ENCODE measurements at places on chromosomes 2 and 18.

DNA sequence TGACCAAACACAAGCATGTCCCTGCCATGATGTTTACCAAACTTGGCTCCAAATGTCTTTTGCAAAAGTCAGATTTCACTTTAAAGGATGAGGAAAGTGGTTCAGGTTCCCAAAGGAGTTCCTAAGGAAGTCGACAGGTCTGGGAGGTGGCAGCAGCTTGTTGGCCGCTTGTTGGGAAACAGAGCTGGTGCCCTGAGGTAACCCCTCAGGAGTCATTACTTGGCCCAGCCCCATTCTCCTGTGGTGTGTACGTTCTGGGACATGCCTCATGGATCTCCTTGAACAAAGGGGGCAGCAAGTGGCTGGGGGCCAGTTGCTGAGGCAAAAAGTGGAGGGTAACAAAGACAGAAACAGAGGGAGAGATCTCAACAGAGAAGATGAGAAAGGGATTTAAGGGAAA is 10.9 kb downstream of the TMBIM1 start:
- peak; percentile 53 for DNase-seq

DNA sequence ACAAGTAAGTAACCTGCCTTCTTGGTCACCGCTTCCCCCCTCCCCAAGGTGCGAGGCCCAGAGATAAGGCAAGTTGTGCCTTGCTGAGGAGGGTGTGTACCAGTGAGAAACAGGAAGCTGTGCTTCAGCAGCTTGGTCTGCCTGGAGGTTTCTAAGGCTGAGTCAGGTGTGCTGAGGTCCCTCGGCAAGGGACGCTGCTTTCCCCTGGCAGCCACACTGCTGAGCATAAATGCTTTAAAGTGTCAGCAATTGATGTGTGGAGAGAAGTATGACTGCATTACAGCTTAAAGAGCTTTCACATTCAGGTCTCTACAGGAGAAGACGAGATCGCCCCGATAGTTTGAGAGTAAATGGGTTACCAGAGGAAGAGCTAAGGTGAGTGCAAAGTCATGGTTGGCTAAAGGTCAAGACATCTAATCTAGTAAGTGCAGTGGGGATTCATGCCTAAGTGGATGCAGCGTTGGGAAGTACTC is 86.9 kb downstream of the LIMS1 start:
- no peak for DNase-seq

- DNase-seq: no peak
These were observed 198.8 kb downstream of the CYRIA start for GRCh38 chr2:16466821-16467151.

GRCh38 chr2:70870790-70871189 is 35.2 kb upstream of the CD207 start:
- no peak for DNase-seq

DNA sequence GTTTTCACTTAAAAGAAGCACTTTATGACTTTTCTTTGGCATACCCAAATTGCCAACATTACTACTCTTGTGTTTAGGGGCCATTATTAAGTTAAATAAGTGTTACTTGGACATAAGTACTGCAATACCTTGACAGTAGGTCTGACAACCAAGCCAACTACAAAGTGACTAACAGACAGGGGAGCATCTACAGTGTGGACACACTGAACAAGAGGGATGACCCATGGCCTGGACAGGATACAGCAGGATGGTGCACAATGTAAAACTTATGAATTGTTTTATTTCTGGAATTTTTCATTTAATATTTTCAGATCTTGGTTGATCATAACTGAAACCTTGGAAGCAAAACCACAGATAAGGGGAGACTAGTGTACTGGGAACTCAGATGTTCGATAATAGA is 4.0 kb upstream of the INPP1 start:
- DNase-seq: no peak

DNA sequence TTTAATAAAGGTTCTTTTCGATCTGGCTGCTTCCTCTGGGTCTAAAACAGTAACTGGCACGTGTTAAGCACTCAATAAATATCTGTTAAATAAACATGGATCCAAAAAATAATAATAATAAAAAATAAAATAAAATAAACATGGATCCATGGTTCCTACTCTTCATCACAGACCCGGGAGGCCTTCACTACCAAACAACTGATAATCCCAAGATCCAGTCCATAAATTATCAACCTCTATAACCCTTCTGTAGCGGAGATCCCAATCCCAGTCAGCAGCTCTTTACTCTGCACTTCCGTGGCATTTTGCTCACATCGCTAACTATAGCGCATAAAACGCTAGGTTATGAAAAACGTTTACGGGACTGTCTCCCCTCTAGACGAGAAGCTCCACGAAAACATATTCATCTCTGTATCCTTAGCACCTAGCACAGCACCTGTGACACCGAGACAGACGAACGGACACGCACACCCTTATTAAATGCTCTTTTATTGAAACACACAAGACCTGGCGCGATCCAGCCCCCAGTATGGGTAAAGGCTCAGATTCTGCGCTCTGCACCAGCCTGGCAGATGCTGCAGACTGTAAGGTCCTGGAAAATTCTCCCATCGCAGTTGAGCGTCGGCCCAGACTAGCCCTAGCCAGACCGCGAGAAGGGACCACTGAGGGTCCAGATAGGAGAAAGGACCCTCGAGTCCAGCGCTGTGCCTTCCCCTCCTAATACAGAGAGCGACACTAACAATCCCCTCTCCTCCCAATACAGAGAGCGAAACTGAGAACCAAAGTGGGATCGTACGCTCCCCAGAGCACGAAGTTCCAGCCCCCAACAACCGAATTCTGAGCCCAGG is 770 bp downstream of the NBAS start:
- peak; percentile 26 for DNase-seq

- DNase-seq: no peak
These were observed 158.4 kb upstream of the FHL2 start for GRCh38 chr2:105557021-105557920.

- DNase-seq: no peak
These were observed 24.7 kb downstream of the MDH1 start for GRCh38 chr2:63613391-63613901.

DNA sequence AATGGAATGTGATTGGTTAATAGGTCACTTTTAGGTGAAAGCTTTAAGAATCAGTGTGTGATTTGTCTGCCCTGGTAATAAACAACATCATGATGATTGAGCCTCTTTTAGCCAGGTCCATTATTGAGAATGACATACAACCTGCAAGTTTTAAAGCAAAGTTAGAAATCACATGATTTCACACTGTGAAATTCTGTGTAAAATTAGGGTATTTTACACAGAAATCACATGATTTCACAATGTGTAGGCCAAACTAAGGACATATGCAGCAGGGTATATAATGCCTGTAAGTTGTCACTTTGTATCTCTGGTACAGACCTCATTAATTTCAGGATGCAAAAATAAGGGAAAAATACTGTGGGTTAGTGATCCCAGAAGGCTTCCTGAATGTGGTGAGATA is 16.7 kb downstream of the PSMD14 start:
- no peak for DNase-seq

DNA sequence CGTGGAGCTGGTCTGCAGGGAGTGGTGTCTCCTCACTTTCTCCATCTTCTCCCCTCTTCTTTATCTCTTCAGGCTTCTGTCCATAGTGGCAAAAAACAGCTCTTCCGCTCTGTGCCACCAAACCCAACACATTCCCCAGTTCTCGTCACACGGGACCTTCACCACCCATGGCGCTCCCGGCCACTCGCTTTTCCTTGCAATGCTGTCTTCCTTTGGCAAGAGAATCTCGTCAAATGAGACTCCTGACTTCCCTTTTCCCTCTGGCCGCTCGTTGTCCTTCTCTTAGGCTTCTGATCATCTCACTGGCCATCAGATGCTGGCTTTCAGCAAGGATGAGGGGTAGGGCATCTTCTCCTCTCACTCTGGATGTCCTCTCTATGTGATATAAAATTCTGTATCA is 72.9 kb downstream of the DCDC2C start:
- no peak for DNase-seq

GRCh38 chr18:44759925-44760342 is 79.2 kb downstream of the SETBP1 start:
- DNase-seq: no peak

DNA sequence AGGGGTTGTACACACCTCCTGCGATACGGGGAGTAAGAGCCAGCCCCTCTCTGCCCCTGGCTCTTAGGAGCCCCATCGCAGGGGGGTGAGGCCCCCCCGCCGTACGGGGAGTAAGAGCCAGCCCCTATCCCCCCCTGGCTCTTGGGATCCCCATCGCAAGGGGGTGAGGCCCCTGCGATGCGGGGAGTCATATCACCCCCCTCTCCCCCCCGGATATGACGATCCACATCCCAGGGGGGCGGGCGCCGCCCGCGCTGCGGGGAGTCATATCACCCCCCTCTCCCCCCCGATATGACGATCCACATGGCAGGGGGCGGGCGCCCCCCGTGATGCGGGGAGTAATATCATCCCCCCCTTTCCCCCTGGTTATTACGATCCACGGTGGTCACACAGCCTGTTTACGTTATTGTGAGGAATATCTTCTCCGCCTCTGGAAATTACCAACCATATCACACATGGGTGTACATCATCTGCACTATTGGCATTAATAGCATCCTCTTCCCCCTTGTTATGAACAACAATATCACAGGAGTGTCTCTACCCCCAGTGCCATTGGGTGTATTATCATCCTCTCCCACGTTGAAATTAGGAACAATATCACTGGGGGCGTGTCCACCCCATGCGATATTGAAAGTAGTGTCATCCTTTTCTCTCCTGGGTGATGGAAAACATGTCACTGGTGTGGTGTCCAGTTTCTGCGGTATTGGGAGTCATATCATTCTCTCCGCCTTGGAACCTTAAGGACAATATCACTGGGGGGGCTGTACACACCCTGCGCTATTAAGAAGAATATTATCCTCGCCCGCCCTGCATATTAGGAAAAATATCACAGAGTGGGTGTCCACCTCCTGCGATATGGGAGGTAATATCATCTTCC is 24.7 kb upstream of the NAGK start:
- no peak for DNase-seq

DNA sequence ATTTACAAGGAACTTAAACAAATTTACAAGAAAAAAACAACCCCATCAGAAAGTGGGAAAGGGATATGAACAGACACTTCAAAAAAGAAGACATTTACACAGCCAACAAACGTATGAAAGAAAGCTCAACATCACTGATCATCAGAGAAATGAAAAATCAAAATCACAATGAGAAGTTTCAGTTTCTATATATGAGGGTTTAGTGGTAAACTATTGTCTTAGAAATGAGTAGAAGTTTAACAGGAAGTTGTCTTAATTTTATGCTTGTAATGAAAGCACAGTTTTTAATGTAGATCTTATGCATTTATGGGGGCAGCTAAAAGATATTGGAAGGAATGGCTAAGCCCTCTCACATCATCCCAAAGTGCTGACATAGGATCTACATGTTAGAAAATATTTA is 325.4 kb downstream of the ERBB4 start:
- DNase-seq: no peak

DNA sequence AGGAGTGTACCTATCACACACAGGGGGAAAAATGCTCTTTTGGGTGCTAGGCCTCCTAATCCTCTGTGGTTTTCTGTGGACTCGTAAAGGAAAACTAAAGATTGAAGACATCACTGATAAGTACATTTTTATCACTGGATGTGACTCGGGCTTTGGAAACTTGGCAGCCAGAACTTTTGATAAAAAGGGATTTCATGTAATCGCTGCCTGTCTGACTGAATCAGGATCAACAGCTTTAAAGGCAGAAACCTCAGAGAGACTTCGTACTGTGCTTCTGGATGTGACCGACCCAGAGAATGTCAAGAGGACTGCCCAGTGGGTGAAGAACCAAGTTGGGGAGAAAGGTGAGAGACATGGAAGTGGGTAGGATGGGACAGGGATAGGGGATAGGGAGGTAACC is 12.2 kb downstream of the DHRS9 start:
- no peak for DNase-seq

DNA sequence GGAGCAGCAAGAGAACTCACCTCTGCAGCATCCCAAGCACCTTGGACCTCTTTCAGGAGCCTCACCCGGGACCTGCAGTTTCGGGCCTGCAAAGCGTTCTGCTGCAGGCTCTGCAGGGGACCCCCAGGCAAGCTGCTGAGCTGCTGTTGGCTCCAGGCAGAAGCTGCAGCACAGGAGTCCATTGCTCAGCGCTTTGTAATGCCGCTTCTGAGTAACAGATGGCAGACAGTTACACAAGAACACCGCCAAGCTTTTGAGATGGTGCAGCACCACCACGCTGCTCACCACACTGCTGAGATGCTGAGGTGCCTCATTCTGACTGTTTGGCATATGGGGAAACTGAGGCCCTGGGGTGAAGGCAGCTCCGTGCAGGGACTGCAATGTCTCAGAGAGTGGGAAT is 1.9 kb upstream of the GALNT14 start:
- DNase-seq: no peak

- no peak for DNase-seq
These were observed 76.8 kb downstream of the CCBE1 start for GRCh38 chr18:59620381-59620780.

GRCh38 chr2:181241797-181242196 is 215.4 kb upstream of the ITGA4 start:
- DNase-seq: no peak

- peak; percentile 83 for DNase-seq
These were observed 39.0 kb downstream of the IRS1 start for GRCh38 chr2:226760412-226761194.

DNA sequence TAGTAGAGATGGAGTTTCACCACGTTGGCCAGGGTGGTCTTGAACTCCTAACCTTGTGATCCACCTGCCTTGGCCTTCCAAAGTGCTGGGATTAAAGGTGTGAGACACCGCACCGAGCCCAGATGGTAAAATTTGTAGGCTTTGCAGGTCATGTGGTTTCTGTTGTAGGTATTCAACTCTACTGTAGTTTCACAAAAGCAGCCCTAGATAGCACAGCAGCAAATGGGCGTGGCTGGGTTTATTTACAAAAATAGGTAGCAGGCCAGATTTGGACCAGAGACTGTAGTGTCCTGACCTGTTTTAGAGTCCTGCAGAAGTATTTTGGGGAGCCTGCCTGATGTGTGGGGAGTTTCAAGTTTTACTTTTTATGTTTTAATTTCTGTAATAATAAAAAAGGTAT is 84.1 kb upstream of the RASGRP3 start:
- DNase-seq: no peak

GRCh38 chr2:127968610-127969339 is 59.1 kb downstream of the SAP130 start:
- no peak for DNase-seq

DNA sequence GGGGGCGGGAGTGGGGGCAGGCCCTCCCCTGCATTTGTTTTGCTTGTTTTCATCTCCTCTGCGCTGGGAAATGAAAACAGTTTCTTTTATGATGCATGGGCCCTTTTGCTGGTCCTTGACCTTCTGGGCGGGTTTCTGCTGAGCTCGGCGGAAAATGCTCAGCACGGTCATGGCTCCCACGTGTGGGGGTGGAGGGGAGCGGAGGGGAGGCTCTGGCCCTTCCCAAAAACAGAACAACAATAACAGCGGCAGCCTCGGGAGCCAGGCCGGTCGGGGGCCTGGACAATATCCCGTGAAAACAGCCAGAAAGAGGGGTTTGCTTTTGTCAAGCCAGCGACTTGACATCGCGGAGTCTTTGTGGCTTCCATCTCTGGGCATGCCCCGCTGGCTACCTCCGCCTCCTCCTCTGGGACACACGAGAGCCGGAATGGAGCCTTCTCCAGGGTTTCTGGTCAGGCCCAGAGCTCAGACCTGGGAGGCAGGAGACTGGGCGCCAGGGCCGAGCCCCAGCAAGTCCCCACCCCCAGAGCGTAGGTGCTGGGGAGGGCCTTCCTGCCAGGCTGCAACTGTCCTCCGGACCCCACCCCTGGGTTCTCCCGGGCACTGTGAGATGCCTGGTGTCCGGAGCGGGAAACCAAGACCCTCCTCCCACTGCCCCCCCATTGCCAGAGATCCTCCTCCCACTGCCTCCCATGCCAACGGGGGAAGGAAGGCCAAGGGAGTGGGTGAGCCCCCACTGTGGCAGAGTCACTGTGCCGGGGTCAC is 35.9 kb upstream of the SNED1 start:
- DNase-seq: peak; percentile 66

GRCh38 chr2:23354554-23354953 is 30.4 kb upstream of the KLHL29 start:
- no peak for DNase-seq
